ENCODE measurements at places on chromosomes 6 and 20.

GRCh38 chr6:90350689-90351554, 54.3 kb upstream of the BACH2 start:
- DNase-seq: no peak

DNA sequence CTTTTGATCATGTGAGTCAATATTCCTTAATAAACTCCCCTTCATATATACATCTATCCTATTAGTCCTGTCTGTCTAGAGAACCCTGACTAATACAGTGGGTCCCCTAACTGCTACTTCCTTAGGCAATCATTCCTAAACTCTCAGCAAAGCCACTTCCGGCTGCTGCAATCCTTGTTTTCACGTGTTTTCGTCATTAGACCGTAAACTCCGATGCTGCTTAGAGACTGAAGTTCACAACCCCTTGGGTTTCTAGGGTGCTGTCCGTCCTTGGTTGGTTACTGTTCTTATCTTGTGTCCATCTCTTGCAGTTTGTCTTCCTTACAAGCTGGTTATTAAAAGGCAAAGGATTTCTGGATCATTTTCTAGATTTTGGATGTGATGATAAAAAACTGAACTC, 106.4 kb downstream of the GMPR start:
- no peak for DNase-seq

GRCh38 chr6:9225441-9225871, 790.1 kb upstream of the SLC35B3 start:
- no peak for DNase-seq

DNA sequence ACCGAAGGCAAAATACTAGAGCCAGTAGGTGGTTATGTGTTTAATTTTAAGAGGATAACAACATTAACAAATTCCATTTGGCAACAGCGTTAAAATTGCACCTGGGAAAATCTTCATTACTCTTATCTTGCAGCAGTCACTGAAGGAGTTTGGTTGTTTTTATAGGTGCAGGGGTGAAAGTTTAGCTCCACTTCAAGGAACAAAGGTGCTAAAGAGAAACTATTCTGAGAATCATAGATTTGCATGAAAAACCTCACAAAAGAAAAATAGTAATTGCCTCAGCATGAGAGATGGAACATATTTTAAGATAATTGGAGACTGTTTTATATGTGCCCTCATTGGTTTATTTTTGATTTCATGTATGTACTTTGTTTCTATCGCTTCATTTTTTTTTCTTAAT, 444.4 kb downstream of the UTRN start:
- DNase-seq: no peak

GRCh38 chr6:141265756-141266623, 866.7 kb upstream of the GJE1 start:
- no peak for DNase-seq

- no peak for DNase-seq
These were observed 222.8 kb upstream of the CITED2 start for GRCh38 chr6:139597087-139597763.

Measured in mucosa of gallbladder (tissue), 1 donor.